ENCODE measurements at places on chromosomes 12 and 14. TPM values are rescaled to one million over a fixed set of nuclear protein-coding genes. Genes with fewer than 3 reads are reported as not detected.
A peak's percentile ranks its signal among the peaks of the same experiment; 100 is the strongest.

DNA sequence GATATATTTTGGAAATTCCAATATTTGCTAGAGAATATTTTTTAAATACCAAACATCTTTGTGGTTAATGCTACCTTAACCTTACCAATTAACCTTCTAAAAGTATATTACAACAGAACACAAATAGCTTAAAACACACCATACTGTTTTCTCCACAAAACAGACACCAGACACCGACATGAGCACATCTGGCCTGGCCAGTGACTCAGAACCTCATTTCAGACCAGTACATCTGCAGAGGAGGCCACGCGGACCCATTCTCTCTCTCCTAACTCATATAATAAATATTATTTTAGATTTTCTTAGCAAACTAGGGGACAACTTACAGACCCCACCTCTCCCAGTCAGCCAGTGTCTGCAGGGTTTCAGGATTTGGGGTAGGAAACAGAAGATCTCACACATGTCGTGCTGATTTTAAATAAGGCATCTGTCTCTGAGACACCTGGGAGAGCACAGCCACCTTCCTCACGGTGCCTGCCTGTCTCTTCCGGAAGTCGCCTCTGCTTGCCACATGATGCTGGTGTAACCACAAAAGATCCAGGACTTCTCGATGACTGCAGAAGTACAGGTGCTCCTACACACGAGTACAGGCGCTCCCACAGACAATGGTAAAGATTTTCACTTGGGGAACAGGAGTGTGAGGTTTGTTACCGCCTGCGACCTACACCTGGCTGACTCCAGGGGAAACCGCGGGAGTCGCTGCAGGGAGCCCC is 9.7 kb upstream of the ANKLE2 start:
- peak overlapping the region; percentile 53 for H3K27ac ChIP-seq
- H3K27me3 ChIP-seq, result no peaks in the 10 kb centered on the region
- DNase-seq, result peak; percentile 21
- peaks cover 60% of the 10 kb centered on the region for H3K36me3 ChIP-seq
- peaks cover 19% of the 10 kb centered on the region for H3K4me1 ChIP-seq
- no peak overlapping the region for H3K4me3 ChIP-seq

GRCh38 chr14:65650826-65651225 is 238.3 kb downstream of the FUT8 start:
- no peak for DNase-seq
- H3K27me3 ChIP-seq, result no peaks in the 10 kb centered on the region
- peaks cover 50% of the 10 kb centered on the region for H3K36me3 ChIP-seq
- H3K4me3 ChIP-seq, result no peak overlapping the region
- H3K4me1 ChIP-seq, result no peaks in the 10 kb centered on the region

GRCh38 chr12:76028571-76029277 is 2.9 kb downstream of the PHLDA1 start:
- peak overlapping the region; percentile 97 for H3K4me3 ChIP-seq
- DNase-seq, result no peak
- H3K36me3 ChIP-seq, result peaks cover 68% of the 10 kb centered on the region
- H3K4me1 ChIP-seq, result peaks cover 54% of the 10 kb centered on the region

DNA sequence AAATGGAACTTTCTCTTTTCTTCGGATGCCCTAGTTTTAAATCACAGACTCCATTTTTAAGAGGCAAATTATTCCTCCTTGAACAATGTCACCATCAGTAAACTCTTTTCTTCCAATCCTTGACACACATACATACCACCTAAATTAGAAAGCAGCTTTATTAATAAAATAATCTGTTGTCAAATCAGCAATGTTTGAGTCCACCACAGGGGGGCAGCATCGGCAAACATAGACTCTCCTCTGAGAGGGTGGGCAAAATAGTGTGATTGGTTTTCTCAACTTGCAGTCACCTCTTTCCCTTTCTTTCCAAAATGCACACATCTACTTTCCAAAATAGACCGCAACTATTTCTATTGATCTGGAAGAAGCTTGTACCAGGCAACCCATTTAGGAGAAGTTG is 438.4 kb upstream of the OR4E1 start:
- H3K36me3 ChIP-seq, result no peaks in the 10 kb centered on the region
- H3K27me3 ChIP-seq, result peaks cover 4% of the 10 kb centered on the region
- peak overlapping the region; percentile 80 for H3K4me3 ChIP-seq
- H3K27ac ChIP-seq, result peak overlapping the region; percentile 83

- no peak overlapping the region for H3K4me3 ChIP-seq
- H3K27me3 ChIP-seq, result no peaks in the 10 kb centered on the region
These were observed 614.9 kb downstream of the VRK1 start for GRCh38 chr14:97411938-97412612.

DNA sequence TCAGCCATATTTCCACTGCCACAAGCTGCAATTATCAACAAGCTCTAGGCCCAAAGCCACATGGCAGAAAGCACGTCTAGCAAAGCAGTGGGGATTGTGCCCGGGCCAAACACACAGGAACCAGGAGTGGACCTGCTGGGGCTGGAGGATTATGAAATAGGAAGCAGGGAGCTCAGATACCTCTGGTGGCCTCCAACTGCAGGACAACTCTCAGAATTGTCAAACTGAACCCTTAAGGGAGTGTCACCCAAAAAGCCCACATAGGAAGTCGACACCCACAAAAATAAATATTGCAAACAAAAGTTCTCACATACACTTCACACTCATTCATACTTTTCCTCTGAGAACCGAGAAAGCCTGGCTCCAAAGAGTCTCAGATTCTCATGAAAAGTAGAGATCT is 26.1 kb downstream of the KCTD10 start:
- H3K4me3 ChIP-seq, result no peak overlapping the region
- H3K4me1 ChIP-seq, result no peaks in the 10 kb centered on the region
- H3K27ac ChIP-seq, result no peak overlapping the region
- H3K27me3 ChIP-seq, result no peaks in the 10 kb centered on the region
- no peak for DNase-seq
- peaks cover 47% of the 10 kb centered on the region for H3K36me3 ChIP-seq

DNA sequence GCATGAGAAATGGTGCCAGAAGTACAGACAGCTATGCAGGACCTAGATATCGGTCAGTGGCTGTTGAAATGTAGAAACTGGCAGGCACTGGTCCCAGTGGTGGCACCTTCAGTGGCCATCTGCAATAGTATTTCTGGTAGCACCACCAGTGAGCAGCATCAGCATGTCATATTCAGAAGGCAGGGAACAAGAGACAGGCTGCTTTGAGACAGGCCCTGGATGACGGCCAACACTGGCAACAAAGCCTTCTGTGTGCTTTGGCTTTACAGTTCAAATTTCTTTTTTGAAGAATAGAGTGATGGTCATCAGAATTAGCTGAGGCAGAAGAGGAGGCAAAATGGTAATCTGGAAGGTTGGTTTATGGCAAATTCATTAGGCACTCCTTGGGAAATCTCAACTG is 273.4 kb upstream of the SLC16A7 start:
- H3K4me1 ChIP-seq, result no peaks in the 10 kb centered on the region
- no peak overlapping the region for H3K4me3 ChIP-seq
- H3K27me3 ChIP-seq, result no peaks in the 10 kb centered on the region
- DNase-seq, result no peak

DNA sequence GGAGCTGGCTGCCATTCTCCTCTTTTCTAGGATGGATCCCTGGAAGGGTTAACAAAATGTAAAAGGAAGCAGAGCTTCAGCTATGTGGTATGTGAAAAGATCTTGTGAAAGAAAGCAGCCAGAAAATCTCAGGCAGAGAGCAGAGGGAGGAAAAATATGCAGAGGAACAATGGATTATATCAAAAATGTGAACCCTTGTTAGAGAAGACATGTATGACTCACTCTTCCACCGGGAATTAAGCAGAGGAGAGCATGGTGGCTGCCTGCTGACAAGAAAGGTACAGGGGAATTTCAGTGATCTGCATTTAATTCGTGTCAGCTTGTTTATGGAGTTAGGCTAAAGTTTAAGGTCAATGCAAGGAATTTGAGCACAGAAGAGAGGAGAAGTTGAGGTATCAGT is 46.3 kb downstream of the KCNA1 start:
- no peak for DNase-seq
- H3K4me3 ChIP-seq, result no peak overlapping the region
- no peaks in the 10 kb centered on the region for H3K36me3 ChIP-seq
- H3K4me1 ChIP-seq, result no peaks in the 10 kb centered on the region

DNA sequence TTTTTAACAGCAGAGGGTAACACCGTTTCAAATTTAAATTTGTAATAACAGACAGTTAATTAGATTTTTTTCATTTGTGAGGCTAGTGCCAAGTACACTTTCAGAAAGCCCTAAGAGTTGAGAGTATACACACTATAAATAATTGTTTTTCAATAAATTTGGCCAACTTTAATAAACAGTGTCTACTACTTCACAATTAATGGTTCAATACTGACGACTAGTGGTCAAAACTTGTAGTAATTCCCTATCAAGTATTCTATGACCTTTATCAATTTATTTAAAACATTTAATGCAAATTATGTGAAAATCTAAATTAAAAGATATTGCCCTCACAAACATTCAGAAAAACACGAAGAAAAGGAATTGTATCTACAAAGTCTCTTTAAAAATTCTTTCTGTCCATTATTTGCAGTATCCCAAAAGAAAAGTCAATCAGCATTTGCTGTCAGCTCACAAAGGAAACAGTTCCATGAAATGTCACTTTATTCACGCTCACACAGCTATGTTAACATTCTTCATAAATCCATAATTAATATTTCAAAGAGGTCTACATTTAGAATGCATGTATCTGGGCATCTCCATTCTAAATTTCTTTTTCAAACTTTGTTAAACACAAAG is 91.2 kb downstream of the CEP128 start:
- H3K4me3 ChIP-seq, result no peak overlapping the region
- no peak overlapping the region for H3K27ac ChIP-seq
- no peaks in the 10 kb centered on the region for H3K36me3 ChIP-seq

- no peak for DNase-seq
- no peak overlapping the region for H3K4me3 ChIP-seq
- H3K36me3 ChIP-seq, result peaks cover 67% of the 10 kb centered on the region
- H3K27me3 ChIP-seq, result no peaks in the 10 kb centered on the region
- H3K4me1 ChIP-seq, result peaks cover 12% of the 10 kb centered on the region
- H3K27ac ChIP-seq, result peak overlapping the region; percentile 73
These were observed 319.5 kb downstream of the FUT8 start for GRCh38 chr14:65731933-65732506.

GRCh38 chr12:116964054-116965050 is 53.6 kb downstream of the FBXW8 start:
- peaks cover 2% of the 10 kb centered on the region for H3K27me3 ChIP-seq
- no peaks in the 10 kb centered on the region for H3K36me3 ChIP-seq
- no peak overlapping the region for H3K27ac ChIP-seq
- no peak overlapping the region for H3K4me3 ChIP-seq

- H3K36me3 ChIP-seq, result no peaks in the 10 kb centered on the region
- no peak overlapping the region for H3K27ac ChIP-seq
- H3K27me3 ChIP-seq, result peaks cover 4% of the 10 kb centered on the region
- no peaks in the 10 kb centered on the region for H3K4me1 ChIP-seq
These were observed 22.1 kb downstream of the FGD6 start for GRCh38 chr12:95195122-95195521.

PTPN6 gene
- total RNA-seq, result 252 TPM

PCED1B gene
- 49.9 TPM for total RNA-seq

NFATC4 gene
- not detected for total RNA-seq

KRT74 gene
- total RNA-seq, result not detected

Measured in activated T-helper 2 cell treated with anti-CD3 and anti-CD28 coated beads, Interferon-gamma antibody, Interleukin-2, Interleukin-4, amounts not matched to agents 10 μg/mL and 5 μg/mL and 100 μg/mL, durations not matched to agents 14 hours and 24 hours and 36 hours (primary cell).